ENCODE measurements at places on chromosomes 6 and 20.

DNA sequence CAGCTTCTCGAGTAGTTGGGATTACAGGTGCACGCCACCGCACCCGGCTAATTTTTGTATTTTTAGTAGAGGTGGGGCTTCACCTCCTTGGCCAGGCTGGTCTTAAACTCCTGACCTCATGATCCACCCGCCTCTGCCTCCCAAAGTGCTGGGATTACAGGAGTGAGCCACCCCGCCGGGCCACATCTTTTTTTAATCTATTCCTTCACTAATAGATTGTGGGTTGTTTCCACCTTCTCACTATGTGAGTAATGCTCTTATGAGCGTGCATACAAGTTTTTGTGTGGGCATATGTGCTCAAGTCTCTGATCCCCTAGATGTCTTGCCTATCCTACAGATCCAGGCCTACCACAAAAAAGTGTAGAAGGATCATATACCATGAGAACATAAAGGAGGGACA lies 30.7 kb downstream of the CARMIL1 start:
- no peak for DNase-seq

GRCh38 chr20:24694727-24695528 lies 225.5 kb downstream of the SYNDIG1 start:
- no peak for DNase-seq

DNA sequence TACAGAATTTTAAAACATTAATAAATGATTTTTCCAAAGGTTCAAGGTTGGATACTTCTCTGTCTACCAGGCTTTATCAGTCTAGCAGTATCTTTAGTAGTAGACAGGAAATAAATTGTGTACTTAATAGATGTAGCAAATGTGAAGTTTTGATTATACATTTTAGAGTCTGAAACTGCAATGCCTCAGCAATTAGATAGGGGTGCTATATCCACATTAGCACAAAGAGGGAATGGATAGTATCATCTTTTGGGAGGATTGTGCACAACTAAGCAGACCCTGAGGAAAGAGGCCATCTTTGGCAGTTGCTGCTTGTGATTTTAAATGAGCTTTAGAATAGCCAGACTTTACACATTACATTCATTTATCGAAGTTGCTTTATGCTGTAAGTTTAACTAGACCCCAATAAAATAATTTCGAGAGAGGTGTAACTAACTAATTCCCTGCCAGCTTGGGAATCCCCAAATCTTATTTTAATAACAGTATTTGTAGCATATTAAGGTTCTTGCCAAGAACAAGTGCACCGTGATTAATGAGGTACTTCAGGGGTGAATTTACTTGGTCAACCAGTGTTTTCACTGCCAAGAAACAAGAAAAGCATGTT lies 2.8 kb downstream of the KCNQ5 start:
- no peak for DNase-seq

DNA sequence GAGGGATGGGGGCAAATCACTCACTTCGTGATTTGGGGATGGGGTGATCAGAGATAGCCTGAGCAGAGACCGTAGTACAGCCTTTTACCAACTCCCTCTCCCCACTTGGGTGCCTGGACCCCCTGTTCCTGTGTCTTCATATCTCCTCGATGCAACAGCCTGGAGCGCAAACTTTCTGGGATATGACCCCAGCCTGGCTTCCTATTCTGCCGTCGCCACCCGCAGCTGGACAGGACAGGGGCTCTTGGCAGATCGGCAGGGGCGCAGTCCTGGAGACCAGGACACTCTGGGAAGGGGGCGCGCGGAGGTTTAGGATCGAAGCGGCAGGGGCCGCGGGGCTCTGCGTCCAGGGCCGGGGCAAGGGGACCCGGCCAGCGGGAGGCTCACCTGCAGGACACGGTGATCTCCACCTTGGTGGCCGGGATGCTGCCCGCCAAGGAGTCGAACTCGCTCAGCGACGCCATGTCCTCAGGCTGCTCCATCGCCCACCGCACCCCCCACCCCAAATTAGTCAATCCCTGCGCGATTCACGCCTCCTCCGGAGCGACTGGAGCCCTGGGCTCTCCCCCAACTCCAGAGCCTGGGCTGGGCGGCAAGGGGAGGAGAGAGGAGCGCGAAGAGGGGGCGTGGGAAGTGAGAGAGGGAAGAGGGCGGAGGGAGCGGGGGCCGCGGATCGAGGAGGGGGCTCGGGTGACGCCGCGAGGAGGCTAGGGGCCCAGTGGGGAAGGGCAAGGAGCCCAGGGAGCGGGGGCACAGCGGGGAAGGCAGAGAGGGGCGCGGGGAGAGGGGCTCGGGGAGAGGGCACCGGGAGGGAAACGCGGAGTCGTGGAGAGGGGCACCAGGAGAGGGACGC lies at the start of gene CPNE5:
CPNE5 (minus strand) TSS at position 549 of the 853 bp plus-strand sequence; CDS start at position 482, 67 bp downstream.
- no peak for DNase-seq

- DNase-seq: no peak
Measured at GRCh38 chr6:126631363-126631762, 291.4 kb downstream of the CENPW start.

DNA sequence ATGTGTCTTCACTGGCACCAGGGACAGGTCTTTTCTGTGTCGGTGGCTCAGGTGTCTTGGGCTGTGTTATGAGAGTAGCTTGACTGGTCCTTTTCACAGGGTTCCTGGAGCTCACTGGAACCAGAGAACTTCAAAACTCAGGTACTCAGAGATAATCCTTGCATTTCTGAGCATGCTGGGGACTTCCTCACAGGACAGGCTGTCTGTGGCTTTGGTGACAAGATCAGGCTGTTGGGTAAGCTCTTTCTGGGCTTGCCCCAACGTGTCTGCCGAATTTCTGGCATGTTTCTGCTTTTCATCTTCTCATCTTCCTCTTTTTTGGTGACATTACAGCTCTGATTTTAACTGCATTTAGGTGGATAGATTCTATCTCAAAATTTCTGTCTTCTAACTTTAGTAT lies 270.0 kb downstream of the CDH26 start:
- DNase-seq: no peak

DNA sequence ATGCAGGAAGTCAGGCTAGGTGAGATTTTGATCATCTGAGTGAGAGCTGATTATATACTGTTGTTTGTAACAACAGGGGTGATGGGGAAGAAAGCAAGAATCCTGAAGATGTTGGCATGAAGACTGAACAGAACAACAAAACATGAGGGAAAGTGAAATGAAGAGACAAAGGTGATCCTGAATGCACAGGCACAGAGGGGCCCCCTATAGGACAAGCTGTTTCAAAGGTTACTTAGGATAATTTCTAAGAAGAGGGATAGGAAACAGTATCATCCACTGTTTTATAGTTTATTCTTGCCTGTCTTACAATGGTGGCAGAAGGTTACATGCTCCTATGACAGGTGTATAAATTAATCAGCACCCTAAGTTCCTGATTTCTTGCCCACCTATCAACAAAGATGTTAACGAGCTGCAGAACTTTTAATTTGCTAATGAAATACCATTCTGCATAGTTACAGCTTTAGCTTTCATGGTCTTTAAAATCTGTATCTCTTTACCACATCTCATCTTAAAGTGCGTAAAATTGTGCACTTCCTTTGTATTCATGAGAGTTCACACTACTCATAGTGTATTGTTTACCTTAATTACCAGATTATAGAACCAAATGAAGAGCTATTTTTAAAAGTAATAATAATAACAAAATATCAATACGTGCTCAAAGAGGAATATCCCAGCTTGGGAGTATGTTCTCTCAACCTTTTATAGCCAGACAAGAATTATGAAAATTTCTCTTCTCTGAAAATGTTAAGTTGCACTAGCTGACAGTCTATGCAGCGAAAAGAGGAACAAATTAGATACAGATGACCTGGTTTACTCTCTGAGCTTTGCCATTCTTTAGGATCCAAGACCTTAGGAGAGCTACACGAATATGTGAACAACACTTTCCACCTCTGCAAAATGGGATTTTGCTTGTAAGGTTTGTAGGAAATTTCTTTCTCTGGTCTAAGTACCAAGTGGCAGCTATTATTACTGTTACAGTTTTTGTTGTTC lies 192.5 kb downstream of the EDN1 start:
- no peak for DNase-seq

DNA sequence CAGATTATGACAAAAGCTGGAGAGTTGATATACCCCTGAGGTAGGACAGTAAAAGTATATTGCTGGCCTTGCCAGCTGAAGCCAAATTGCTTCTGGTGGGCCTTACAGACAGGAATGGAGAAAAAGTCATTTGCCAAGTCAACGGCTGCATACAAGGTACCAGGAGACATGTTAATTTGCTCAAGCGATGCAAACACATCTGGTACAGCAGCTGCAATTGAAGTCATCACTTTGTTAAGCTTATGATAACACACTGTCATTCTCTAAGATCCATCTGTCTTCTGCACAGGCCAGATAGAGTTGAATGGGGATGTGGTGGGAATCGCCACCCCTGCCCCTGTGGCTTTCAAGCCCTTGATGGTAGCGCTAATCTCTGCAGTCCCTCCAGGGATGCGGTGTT lies 40.4 kb upstream of the POPDC3 start:
- no peak for DNase-seq

DNA sequence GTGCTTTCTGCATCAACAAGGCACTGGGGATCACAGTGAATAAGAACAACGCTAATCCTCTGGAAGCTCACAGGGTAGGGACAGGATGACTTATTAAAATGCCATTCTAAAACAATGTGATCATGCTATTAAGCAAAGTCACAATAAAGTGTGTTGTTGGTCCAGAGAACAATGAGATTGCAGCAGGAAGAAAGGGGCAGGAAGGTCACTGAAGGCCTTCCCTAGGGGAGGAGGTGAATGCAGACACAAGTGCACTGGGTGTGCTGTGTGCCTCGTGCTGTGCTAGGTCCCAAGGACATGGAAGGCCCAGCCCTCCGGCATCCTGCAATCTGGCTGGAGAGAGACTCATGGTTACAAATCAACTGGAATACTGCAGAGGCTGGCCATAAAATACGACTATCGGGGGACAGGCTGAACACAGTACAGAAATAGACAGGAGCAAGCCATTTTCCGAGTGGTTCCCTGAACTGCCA lies 55.7 kb downstream of the LYRM4 start:
- DNase-seq: no peak

- no peak for DNase-seq
Measured at GRCh38 chr20:53480913-53481312, 112.7 kb downstream of the ZNF217 start.

DNA sequence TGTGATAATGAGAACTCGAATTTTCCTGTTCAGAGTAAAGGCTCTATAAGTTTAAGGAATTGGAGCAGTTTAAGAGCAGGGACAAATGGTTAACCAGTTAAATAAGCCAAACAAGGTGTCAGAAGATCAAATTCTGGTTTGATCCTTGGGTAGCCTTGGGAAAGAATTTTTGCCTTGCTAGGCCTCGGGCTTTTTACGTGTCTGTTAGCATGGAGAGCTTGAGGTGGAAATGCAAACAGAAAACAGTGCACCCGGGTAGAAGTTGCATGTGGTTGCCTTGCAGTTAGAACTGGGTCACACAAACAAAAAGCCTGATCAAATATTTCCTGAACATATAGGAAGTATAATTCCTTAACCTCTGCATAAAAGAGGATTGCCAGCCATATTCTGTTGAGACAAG lies 58.3 kb downstream of the RIN2 start:
- no peak for DNase-seq

GRCh38 chr20:40652441-40652987 lies 36.5 kb downstream of the MAFB start:
- no peak for DNase-seq

- no peak for DNase-seq
Measured at GRCh38 chr6:165615636-165616035, 47.4 kb downstream of the PDE10A start.

GRCh38 chr20:20005342-20005741 lies 11.8 kb upstream of the NAA20 start:
- no peak for DNase-seq

DNA sequence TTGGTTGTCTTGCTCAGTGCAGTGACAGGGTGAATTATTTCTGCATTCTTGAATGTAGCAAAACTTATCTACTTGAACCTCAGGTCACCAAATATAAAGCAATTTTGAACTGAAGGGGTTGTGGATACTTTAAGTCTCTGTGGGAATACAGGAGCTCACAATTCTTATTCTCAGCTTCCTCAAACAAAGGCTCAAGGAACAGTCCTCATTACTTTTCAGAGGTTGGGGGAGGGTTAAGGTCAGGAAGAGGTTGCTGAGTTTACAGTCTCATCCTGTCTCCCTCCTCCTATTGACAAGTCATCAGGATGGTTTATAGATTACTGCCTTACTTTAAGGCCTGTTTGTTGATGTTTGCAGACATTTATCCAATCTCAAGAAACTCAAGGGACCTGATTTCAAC lies 143.6 kb upstream of the SPACA1 start:
- DNase-seq: no peak

GRCh38 chr6:31836474-31837368 lies 9.2 kb downstream of the HSPA1B start:
- no peak for DNase-seq

- DNase-seq: no peak
Measured at GRCh38 chr6:3965071-3965718, 113.7 kb downstream of the FAM217A start.

DNA sequence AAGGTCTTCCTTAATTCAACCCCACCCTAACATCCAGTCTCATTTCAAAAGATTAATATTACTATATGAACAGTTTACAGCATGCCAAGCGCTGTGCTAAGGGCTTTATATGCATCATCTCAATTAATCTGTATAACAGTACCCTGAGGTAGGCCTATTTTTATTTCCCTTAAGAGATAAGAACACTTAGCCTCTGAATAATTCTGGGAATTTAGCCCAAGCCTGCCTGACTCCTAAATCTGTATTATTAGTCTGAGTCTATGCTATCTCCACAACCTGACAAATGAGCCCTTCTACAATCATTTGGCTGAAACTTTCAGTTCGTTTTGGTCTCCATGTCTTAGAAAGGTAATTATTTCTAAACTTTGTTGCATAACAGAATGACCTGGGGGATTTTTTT lies 77.7 kb upstream of the SAMD5 start:
- DNase-seq: no peak

Data from stimulated activated CD4-positive, alpha-beta T cell treated with anti-CD3 and anti-CD28 coated beads, TNF-alpha, amount 100 ng/mL, for 1 hour (primary cell).